Skeletal muscle cell (primary cell): ENCODE measurements at places on chromosomes 1 and 21.

- no peak for DNase-seq
Observed at GRCh38 chr1:91872559-91873081, 13.3 kb downstream of the TGFBR3 start.

DNA sequence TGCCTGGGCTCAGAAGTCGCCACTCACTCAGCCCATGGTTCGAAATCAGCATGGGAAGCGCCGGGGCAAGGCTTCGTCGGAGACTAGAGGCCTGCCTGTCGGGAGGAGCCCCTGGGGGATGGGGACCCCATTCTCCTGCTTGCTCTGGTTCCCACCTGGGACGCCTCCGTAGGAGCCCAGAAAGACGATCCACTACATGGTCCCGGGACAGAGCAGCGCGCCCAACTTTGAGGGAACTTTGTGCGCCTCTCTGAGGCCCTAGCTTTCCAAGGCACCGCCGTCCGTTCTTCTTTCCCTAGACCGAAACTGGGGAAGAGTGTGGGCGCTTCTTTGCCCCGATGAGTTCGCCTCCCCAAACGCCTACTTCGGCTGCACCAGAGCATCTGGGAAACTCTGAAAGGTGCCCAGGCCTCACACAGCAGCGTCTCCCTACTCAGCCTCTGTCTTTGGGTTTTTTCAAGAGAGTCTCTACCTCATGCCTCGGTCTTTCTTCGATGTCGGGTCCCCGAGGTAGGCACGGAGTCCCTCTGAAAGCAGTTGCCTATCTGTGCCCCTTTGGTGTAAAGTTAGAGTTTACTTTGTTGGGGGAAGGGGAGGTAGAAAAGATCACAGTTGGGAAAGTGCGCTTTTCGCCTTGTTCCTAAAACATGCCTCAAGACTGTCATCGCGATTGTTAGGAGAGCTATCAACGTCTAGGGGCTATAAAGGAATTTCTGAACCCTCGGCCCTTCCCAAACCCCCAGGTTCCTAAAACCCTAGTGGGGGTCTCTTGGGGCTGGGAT, 14.0 kb downstream of the NR5A2 start:
- no peak for DNase-seq

DNA sequence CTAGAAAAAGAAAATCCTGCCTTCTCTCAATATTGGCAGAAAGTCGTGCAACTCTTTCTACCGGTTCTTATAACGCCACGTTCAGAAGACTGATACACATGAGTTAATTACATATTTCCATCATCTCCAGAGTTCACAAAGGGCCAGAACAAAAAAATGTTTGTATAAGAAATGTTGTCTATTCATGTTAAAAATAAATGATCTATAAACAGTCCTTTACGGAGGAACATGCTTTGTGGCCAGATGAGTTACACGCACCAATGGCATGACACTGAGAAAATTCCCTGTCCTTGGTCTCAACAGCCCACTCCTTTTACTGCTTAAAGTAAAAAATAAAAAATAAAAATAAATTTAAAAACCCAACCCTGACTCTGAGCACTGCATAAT, 29.5 kb downstream of the C2CD2 start:
- DNase-seq, result no peak

DNA sequence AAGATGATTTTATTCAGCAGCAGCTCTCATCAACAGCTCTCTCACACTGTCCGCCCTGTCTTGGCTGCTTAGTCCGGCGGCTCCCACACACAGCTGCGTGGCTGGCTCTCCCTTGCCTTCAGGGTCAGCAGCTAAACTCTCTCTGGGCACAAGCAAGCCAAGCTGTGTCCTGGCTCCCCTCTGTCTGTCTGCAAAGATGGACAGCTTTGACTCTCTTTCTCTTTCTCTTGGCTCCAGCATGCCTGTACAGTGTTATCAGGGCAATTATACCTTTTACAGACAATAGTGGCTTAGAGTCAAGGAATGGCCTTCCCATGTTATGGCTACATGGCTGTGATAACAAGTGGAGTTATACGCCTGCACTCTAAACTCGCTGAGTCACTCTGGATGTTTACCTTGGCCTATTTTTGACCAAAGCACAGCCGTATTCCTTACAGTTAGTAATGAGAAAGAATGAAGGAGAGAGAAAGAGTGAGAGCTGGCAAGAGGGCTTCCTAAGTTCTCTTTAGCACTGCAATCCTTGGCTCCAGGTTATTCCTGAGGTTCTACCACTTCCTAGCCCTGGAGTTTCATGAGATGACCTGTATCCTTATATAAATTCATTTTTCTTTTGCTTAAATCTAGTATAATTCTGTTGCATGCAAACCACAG, 59.9 kb upstream of the ZSWIM5 start:
- DNase-seq, result peak; percentile 59

DNA sequence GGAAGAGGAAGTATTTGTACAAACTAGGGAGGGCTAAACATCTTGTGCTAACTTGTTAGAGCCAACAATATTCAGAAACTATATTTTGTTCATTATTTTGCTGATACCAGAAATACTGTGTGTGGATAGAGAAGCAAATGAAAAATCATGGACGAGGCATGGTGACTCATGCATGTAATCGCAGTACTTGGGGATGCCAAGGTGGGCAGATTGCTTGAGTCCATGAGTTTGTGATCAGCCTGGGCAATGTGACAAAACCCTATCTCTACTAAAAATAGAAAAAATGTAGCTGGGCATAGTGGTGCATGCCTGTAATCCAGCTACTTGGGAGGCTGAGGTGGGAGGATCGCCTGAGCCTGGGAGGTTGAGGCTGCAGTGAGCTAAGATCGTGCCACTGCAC, 13.4 kb downstream of the LRRC41 start:
- no peak for DNase-seq

- DNase-seq, result no peak
Observed at GRCh38 chr1:160437432-160438316, 37.3 kb downstream of the VANGL2 start.

GRCh38 chr1:13828454-13829151, 128.6 kb downstream of the PRDM2 start:
- DNase-seq, result no peak
